ENCODE measurements at places on chromosomes 3 and 15. TPM values are rescaled to one million over a fixed set of nuclear protein-coding genes. Genes with fewer than 3 reads are reported as not detected.

GOLGA6B gene
- total RNA-seq = not detected

HYAL2 gene
- total RNA-seq = 102 TPM

ESYT3 gene
- total RNA-seq = 0.28 TPM

SLC28A1 gene
- not detected for total RNA-seq

ALPK3 gene
- 0.28 TPM for total RNA-seq

NOX5 gene
- not detected for total RNA-seq

Measured in airway epithelial cell (primary cell).